ENCODE measurements at places on chromosomes 3 and 15.

DNA sequence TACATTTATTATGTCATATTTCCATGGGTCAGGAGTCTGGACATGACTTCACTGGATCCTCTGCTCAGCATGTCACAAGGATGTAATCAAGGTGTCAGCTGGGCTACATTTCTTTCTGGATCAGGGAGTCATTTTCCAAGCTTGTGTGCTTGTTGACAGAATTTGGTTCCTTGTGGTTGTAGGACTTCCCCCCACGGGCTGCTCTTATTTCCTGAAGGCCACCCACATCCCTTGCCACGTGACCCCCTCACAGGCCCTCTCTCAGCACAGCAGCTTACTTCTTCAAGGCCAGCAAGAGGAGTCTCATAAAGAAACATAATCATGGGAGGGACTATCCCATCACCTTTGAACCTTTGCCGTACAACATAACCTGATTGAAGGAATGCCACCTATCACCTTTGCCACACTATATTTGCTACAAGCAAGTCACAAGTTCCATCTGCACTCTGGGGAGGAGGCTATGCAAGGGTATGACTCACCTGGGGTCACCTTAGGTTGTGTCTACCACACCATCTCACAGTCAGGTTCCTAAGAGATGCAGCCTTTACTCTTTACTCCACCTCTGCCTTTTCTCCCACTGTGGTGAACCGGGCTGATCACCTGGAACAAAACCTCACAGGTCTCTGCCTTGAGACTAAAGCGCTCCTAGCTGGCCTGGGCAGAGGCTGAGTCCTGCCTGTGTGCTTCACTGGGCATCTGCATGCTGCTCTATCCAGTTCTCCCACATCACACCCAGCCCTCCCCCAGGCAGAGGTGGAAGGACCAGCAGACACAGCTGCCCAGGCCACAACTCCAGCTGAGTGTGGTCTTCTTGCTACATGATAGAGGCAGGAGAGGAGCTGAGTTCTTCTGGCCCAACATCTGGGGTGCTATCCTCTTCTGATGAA is 13.5 kb downstream of the RAB6B start:
- DNase-seq = no peak

- DNase-seq = no peak
Observed at GRCh38 chr15:38053205-38053604, 118.8 kb downstream of the TMCO5A start.

- DNase-seq = no peak
Observed at GRCh38 chr3:134852893-134853351, 57.9 kb downstream of the EPHB1 start.

- no peak for DNase-seq
Observed at GRCh38 chr3:9878700-9879099, 1.4 kb downstream of the CIDEC start.

GRCh38 chr3:117084739-117085270 is 375.2 kb downstream of the TUSC7 start:
- no peak for DNase-seq
